T-cell (primary cell): ENCODE measurements at places on chromosomes 3 and 15.

- no peak for DNase-seq
These were observed 46.5 kb upstream of the CLDN18 start for GRCh38 chr3:137963463-137963862.

- DNase-seq, result no peak
These were observed 1.4 kb upstream of the GHRL start for GRCh38 chr3:10294030-10294586.

DNA sequence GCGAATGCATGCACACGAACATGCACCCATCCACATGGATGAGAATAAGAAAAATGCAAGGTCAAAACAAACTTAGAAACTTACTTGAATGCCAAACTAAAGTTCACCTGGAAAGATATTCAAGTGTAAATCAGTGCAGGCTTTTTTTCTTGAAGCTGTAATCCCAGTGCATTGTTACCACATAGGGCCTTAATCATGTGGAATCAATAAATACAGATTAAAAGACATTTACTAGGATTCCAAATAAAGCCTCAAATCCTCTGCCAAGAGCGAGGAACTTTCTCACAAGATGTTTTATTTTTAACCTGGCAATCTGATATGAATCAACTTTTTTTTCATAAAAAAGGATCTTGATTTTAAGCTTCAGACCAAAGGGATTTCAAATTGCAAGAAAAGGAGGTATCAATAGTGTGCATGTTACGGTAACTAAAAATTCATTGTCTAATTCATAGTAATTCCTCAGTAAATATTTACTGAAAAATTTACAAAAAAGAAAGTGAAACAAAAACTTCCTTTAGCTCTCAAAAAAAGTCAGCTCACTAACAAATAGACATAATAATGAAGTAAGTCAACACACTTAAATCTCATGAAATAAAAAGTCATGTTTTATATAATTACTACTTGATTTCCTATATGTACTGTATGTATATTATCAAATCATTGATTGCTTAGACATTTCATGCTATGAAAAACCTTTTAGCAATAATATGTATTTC, 978.6 kb downstream of the PLOD2 start:
- no peak for DNase-seq

- DNase-seq, result peak; percentile 84
These were observed 29.7 kb downstream of the PLXND1 start for GRCh38 chr3:129576514-129577352.

DNA sequence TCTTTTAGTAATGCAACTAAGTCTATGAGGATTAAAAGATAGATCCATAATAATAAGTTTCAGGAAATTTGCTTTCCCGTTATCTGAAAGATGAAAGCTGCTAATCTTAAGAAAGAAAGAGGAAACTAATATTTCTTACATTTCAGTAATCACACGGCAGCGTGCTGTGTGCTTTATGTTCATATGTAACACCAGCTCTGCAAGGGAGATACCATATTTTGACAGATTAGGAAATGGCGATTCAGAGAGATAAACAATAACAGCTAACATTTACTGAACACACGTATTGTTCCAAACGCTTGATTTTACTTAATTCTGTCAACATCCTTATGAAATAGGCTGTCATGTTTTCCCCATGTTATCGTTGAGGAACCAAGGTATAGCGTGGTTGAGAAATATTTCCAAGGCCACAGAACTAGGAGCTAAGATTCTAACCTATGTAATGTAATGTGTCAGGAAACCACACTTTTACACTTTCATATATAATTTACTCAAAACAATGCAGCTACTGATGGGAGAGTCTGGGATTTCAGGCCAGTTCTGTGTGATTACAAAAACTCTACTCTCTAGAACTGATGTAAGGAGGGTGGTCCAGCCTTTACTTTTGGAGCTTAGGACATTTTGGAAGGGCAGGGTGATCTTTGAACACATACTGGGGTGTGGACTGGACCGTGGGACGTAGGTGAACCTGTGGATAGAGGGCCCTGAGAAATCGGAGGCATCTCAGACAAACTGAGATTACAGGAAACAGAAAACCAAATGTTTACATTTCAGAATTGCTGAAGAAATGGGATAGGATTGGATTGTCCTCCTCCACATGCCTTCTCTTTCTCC, 100.6 kb downstream of the IL1RAP start:
- DNase-seq, result no peak

DNA sequence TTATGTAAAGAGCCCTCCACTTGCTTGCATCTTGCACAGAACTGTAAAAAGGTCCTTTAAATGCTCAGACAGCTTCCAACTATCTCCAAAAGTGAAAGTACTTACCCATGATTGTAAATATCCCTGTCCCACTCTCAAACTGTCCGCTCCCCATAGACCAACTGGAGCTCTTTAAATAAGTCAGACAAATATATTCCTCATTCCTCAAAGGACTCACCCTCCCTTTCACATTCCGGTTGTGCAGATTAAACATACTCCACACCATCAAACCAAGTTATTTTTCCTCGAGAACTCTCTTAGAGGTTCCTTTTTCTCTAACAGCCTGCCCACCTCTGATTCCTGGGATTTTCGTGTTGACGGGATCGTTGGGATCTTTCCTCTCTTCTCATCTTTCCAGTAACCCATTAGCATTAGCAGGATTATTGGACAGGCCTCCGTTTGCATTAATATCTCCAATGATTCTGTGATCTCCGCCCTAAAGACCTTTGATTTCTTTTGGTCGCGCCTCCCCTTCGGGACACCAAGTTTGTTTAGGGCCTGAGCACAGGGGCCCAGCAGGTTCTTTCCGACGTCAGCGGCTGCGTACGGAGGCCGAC, 763 bp downstream of the GOLGB1 start:
- no peak for DNase-seq

DNA sequence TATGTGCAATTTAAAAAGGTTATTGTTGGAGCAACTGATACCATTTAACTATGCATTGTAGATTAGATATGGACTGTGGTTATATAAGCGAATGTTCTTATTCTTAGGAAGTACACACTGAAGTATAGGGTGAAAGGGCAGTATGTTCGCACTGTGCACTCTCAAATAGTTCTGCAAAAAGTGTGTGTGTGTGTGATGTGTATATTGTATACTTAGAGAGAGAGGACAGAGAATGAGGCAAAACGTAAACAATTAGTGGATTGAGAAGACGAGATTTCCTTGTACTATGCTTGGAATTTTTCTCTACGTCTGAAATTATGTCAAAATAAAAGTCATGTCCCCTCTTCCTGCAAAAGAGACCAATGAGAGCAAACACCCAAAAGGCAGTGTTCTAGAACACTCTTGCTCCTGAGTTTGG, 30.4 kb downstream of the LSM3 start:
- no peak for DNase-seq

DNA sequence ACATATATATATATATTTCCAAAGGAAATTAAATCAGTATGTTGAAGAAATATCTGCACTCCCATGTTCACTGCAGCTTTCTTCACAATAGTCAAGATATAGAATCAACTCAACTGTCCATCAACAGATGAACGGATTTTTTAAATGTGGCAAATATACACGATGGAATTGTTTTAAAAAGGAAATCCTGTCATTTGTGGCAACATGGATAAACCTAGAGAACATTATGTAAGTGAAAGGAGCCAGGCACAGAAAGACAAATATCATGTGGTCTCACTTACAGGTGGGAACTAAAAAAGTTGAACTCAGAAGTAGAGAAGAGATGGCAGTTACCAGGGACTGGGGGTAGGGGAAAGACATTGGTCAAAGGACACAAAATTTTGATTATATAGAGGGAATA, 253.7 kb downstream of the ULK4 start:
- no peak for DNase-seq

DNA sequence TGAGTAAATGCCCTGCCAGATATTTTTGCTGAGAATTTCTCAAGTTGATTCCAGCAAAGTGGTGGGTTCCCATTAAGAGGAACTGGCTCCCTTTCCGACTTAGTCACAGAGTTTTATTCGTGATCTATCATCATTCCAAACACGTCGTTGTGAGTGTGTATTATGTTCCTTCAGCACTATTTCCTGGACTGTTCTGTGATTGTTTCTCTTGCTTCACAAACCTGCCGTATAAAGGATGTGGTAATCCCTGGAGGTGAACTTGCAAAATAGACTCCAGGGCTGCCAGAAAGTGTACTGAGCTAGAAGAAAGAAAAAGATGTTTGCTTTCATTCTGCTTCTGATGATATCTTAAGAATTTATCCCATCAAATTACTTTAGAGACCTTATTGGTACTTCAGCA, 14.5 kb upstream of the CAPN3 start:
- DNase-seq, result no peak

- DNase-seq, result no peak
These were observed 143.6 kb downstream of the PLCL2 start for GRCh38 chr3:17028363-17028762.

DNA sequence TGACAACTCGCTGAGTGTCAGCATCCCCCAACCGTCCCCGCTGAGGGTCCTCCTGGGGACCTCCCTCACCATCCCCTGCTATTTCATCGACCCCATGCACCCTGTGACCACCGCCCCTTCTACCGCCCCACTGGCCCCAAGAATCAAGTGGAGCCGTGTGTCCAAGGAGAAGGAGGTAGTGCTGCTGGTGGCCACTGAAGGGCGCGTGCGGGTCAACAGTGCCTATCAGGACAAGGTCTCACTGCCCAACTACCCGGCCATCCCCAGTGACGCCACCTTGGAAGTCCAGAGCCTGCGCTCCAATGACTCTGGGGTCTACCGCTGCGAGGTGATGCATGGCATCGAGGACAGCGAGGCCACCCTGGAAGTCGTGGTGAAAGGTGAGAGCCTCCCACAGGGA, 35.4 kb downstream of the ACAN start:
- DNase-seq, result no peak

- DNase-seq, result peak; percentile 56
These were observed 29.8 kb upstream of the SENP5 start for GRCh38 chr3:196837819-196838420.

DNA sequence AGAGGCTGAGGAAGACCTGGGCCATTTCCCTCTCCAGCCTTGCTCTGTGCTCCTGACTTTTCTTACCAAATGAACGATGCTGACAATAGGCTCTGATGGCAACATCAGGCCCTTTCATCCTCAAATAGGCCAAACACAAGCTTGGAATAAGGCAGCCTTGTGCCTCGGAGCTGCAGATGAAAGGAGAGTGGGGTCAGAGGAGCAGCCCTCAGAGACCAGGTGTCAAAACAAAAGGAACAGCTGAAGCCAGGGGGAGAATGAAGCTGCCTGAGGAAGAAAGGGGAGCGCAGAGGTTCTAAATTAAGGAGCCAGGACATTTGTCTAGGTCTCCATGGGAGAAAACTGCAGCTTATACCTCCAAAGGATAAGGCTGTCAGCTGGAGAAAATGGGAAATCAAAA, 5.1 kb downstream of the BFSP2 start:
- DNase-seq, result no peak

- DNase-seq, result no peak
These were observed at the start of gene ANKRD34C for GRCh38 chr15:79282371-79283251. TSS of gene ANKRD34C (plus strand) at chr15:79282722. CDS start at chr15:79293285, 10,563 bp downstream.

- no peak for DNase-seq
These were observed 17.7 kb upstream of the HERC1 start for GRCh38 chr15:63851431-63851830.

- DNase-seq, result no peak
These were observed 440.6 kb downstream of the MCTP2 start for GRCh38 chr15:94671858-94672532.

DNA sequence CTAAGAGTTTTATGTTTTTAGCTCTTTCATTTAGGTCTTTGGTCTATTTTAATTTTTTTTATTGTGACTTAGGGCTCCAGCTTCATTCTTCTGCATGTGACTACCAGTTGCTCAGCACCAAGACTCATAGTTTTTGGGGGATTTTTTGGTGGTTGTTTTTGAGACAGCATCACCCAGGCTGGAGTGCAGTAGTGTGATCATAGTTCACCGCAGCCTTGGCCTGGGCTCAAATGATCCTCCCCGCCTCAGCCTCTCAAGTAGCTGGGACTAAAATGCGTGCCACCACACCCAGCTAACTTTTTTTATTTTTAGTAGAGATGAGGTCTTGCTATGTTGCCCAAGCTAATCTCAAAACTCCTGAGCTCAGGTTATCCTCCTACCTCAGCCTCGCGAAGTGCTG, 19.4 kb downstream of the CDV3 start:
- no peak for DNase-seq
